ENCODE measurements at places on chromosomes 1 and 21. TPM values are rescaled to one million over a fixed set of nuclear protein-coding genes. Genes with fewer than 3 reads are reported as not detected.

PLPPR4 gene
- not detected for total RNA-seq

NBPF6 gene
- total RNA-seq, result not detected

FNBP1L gene
- total RNA-seq, result 20.5 TPM

NRIP1 gene
- 23.8 TPM for total RNA-seq

FABP3 gene
- not detected for total RNA-seq

TMEM200B gene
- 0.14 TPM for total RNA-seq

KCNC4 gene
- total RNA-seq, result 4.4 TPM

FMO4 gene
- total RNA-seq, result 0.86 TPM

SPRR2F gene
- total RNA-seq, result not detected

SPRR2G gene
- total RNA-seq, result not detected

WRAP73 gene
- 21.2 TPM for total RNA-seq

NEK2 gene
- total RNA-seq, result 38.5 TPM

IFNLR1 gene
- 1.6 TPM for total RNA-seq

IPO13 gene
- total RNA-seq, result 10.5 TPM

RNU1-4 gene
- not detected for total RNA-seq

KRTAP10-12 gene
- total RNA-seq, result not detected

PGLYRP3 gene
- not detected for total RNA-seq

KCNJ15 gene
- 0.50 TPM for total RNA-seq

All from A549 treated with CpdA at 1 μM for 4 hours (cell line).